Muscle of leg (tissue), 16 donors: ENCODE measurements at places on chromosomes 3 and 15.
A peak's percentile ranks its signal among the peaks of the same experiment; 100 is the strongest.

- no peaks in the 10 kb centered on the region for H3K27me3 ChIP-seq
- H3K4me3 ChIP-seq = no peak overlapping the region
- H3K36me3 ChIP-seq = no peaks in the 10 kb centered on the region
- H3K27ac ChIP-seq = no peak overlapping the region
- no peaks in the 10 kb centered on the region for H3K4me1 ChIP-seq
These were observed 67.5 kb downstream of the PROS1 start for GRCh38 chr3:93906245-93906644.

- DNase-seq = no peak
- no peaks in the 10 kb centered on the region for H3K4me1 ChIP-seq
- no peaks in the 10 kb centered on the region for H3K27me3 ChIP-seq
- no peak overlapping the region for H3K27ac ChIP-seq
These were observed 356.1 kb downstream of the OTOL1 start for GRCh38 chr3:161852744-161853143.

DNA sequence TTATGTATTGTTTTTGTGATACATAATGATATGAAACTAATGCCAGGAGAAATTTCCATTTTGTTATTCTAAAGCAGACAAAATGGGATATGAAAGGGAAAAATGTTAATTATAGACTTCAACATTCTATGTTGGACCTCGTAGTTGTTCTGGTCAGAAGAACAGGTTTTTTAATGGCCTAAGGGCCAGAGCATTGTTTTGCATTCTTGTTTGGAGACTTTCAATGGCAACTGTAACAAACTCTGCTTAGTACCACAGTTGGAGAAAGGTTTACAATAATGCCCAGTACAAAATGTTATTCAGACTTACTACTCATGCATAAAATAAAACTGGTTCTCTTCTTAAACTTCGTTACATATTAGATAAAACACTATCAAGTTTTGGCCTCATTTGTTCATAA, 12.2 kb downstream of the PPARG start:
- H3K4me3 ChIP-seq = no peak overlapping the region
- H3K27me3 ChIP-seq = peaks cover 2% of the 10 kb centered on the region
- H3K27ac ChIP-seq = no peak overlapping the region
- DNase-seq = no peak
- H3K4me1 ChIP-seq = no peaks in the 10 kb centered on the region

DNA sequence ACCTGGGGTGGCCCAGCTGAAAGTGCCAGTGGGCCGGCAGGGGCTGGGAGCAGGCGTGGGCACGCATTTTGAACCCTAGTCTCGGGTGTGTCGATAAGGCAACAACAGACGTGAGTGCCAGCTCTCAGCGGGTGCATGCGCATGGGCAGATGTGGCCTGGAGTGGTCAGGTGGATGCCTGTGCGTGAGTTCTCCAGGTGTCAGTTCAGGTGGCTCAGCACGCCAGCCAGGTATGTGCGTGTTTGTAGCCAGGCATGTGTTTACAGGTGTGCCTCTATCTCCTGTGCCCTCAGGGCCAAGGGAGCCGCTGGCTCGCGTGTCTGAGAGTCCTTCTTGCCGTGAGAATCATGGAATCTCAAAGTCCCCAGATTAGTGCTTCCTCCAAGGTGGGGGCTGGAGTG, 14.8 kb downstream of the CYP1A2 start:
- H3K27ac ChIP-seq = no peak overlapping the region
- peaks cover 17% of the 10 kb centered on the region for H3K4me1 ChIP-seq
- no peaks in the 10 kb centered on the region for H3K36me3 ChIP-seq
- H3K27me3 ChIP-seq = no peaks in the 10 kb centered on the region

DNA sequence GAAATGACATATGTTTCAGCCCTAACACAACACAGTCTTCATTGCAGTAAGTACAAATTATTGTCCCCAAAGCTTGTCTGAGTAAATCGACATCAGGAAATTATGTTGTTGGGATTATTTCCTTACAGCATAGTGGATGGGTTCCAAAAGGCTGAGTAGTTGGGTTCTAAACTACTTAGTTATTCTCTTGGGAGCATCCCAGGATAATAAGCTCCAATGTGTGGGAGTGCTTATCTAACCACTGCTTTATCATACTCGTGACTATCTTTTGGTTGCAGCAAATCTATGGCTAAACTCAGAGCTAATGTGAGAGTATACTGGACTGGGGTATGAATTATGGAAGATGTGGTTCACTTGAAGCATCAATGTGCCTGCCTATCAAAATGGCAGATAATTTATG, 128.5 kb downstream of the RBMS3 start:
- H3K4me1 ChIP-seq = peaks cover 4% of the 10 kb centered on the region
- DNase-seq = no peak
- H3K27me3 ChIP-seq = no peaks in the 10 kb centered on the region
- peaks cover 2% of the 10 kb centered on the region for H3K36me3 ChIP-seq
- no peak overlapping the region for H3K4me3 ChIP-seq

DNA sequence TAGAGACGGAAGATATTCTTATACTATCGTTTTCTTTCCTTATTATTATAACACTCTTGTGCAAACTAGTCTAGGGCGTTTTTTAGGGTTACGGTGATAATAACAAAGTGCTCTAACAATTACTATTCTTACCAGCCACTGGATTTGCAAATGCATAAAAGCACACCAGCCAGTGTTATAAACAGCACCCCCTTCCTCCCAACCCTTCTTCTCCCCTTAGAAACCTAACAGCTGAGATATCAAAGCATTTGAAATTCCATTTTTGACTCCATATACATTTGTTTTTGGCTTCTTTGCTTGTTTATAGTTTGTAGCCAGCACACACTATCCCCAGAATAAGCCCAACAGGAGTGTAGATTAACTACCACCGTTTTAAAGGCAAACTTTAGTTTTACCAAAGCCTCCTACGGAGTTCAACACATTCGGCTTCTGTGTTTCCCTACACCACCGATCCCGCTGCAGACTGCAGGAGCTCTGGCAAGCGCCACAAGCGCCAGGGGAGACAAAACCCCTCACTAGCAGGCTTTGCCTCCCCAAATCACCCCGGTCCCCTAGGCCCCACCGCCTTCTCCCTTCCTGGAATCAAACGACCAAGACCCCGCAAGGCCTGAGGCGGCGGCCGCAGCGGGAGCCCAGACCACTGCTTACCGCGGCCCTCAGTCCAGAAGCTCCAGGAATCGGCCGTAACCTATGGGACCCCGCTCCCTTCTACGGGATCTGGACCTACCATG, 461 bp downstream of the COPB2 start:
- H3K4me3 ChIP-seq = peak overlapping the region; percentile 88
- H3K27me3 ChIP-seq = no peaks in the 10 kb centered on the region
- no peak for DNase-seq
- no peaks in the 10 kb centered on the region for H3K36me3 ChIP-seq
- peak overlapping the region; percentile 96 for H3K27ac ChIP-seq
- peaks cover 7% of the 10 kb centered on the region for H3K4me1 ChIP-seq

DNA sequence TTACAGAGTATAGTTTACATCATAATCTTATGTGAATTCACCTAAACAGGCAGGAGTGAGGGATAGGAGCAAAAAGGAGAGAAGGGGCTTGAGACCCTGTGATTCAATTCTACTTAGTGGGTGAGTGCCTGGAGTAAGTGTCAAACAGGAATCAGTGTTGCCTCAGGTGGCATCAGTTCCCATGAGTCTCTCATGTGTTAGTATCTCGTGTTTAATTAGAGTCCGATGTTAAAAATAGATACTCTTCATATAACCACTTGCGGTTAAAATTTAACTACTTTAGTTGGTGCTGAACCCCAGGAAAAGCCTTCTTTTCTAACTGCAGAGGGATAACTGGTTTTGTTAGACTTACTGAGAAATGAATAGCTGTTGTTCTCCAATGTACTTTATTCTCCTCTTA, 251.5 kb downstream of the SUCLG2 start:
- H3K27me3 ChIP-seq = no peaks in the 10 kb centered on the region
- no peak overlapping the region for H3K4me3 ChIP-seq
- H3K27ac ChIP-seq = no peak overlapping the region
- H3K36me3 ChIP-seq = peaks cover 3% of the 10 kb centered on the region
- no peaks in the 10 kb centered on the region for H3K4me1 ChIP-seq

GRCh38 chr3:154011036-154011435, 110.2 kb upstream of the ARHGEF26 start:
- no peaks in the 10 kb centered on the region for H3K27me3 ChIP-seq
- H3K36me3 ChIP-seq = no peaks in the 10 kb centered on the region
- peak; percentile 88 for DNase-seq

- no peaks in the 10 kb centered on the region for H3K36me3 ChIP-seq
- H3K27ac ChIP-seq = no peak overlapping the region
- no peaks in the 10 kb centered on the region for H3K4me1 ChIP-seq
- H3K27me3 ChIP-seq = no peaks in the 10 kb centered on the region
These were observed 867.4 kb downstream of the ROBO1 start for GRCh38 chr3:78900426-78900825.

- DNase-seq = no peak
- no peak within 1 kb of the TSS for H3K4me3 ChIP-seq
- H3K27ac ChIP-seq = no peak within 1 kb of the TSS
- no peaks in the 10 kb centered on the region for H3K36me3 ChIP-seq
- no peaks in the 10 kb centered on the region for H3K4me1 ChIP-seq
These were observed at the start of gene TRPM1 for GRCh38 chr15:31101262-31102038. Gene TRPM1, minus strand, starts transcription at chr15:31101725. Its CDS starts 20,370 bp downstream, at chr15:31081355.
